ENCODE measurements at places on chromosomes 16 and 17.

DNA sequence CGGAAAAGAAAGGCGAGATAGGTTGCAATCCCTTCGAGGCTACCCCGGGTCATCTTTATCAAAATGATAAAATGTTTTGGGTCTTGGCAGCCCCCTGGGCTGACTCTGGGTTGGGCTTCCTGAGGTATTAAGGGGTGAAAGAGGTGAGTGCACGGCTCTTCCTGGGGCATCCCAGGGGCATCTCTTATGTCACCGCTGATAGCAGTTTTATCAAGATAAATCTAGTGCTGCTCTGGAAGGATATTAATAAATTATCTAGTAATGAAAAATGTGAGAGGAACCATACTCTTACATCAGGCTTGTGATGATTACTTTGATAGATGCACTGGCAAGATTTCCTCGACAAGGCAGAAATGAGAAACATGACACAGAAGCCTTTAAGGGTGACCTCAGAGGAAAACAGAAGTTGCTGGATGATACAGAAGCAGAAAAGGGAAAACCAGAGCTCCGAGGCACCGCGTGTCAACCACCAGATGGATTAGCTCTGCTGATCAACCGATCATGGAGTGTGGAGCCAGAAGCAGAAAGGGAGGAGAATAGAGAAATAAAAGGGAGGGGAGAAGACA, 491.3 kb downstream of the TMEM114 start:
- DNase-seq = no peak

DNA sequence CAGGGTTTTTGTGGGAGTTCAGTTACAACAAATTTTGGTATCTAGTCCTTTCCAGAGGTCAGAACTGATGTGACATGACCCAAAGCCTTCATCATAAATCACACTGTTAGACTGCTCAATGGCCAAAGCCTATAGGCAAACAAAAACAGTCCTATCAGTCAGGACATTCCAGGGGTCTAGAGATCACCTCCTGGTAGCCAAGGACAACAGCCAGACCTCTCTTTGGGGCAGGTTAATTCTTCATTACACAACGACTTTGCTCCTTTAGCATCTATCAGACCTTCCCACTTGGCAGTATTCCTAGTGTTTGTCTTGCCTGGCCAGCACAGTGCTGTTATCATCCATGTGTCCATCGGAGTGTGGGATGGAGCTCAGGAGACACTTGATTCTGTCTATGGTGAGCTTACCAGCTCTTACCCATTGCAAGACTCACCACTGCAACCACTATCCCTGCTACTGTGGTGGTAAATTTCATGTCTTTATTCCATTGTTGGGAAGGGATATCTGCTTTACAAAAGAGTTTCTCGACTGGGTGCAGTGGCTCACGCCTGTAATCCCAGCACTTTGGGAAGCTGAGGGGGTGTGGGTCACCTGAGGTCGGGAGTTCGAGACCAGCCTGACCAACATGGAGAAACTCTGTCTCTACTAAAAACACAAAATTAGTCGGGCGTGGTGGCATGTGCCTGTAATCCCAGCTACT, 95.5 kb upstream of the DHX40 start:
- DNase-seq = no peak

GRCh38 chr16:65619606-65620005, 497.7 kb upstream of the CDH11 start:
- no peak for DNase-seq

DNA sequence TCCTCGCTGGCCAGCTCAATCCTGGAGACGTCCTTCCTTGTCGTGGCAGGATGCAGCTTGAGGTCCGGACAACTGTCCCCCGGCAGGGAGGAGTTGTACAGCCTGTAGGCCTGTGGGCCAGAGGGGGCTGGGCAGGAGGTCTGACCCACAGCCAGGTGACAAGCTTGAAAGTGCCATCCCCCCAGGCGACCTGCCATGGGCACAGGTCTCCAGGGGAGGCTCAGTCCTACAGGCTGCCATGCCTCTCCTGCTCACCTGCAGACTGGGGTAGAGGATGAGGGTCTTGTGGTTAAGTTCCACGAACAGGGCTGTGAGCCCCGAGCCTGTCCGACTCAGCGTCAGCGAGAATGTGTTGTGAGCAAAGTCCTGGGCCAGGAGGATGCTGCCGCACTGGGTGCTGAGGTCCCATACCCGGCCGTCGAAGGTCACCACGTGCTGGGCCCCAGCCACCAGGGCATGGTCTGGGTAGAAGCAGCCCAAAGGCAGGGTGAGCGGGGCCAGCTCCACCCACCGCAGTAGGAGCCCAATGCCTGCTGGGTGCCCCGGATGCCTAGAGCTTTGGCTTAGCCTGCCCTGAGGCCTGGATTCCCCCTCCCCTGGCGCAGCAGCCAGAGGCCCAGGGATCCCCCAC, 39.8 kb downstream of the RMI2 start:
- DNase-seq = no peak

DNA sequence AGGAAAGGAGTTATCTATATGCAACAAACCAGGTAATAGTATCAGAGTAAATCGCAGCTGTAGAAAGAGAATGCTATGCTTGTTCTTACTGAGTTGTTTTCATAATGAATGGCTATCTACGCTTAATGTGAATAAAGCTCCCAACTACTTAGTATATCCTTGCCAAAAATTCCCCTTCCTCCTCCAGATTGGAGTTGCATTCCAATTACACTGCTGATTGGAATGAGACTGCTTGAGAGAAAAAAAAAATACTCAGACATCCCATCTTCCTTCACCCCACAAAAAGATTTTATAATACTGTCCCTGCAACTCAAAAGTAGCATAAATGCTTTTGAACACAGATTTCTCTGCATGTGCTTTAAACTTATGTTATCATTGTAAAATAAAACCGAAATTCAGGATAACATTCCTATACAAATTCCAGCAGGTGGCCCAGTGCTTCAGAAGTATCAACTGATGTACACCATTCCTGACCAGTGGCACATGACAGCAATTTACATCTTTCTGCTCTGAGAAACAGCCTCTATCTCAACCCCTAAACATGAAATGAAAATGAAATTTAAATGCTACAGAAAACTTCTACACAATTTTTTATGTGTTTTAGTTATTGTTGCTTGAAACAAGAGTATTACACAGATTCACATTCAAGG, 47.0 kb downstream of the SMURF2 start:
- no peak for DNase-seq

DNA sequence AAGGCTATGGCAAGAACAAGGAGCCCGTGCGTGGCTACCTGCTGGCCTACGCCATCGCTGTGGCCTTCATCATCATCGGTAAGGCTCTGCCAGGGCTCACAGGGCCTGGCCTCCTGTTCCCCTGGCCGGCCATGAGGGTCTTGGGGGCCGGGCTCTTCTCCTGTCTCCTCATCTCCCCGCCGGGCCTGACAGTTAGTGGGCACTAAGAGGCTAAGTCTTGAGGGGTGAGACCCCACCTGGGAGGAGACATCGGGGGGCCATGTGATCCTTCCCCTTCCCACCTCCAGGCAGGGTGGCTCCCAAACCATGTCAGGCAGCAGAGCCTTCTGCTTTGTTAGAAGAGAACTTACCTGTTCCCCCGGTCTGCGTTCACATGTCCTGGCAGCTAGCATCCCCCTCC, 15.2 kb downstream of the SLC12A3 start:
- DNase-seq = no peak

- no peak for DNase-seq
Observed at GRCh38 chr16:48517493-48517892, 92.5 kb downstream of the N4BP1 start.

DNA sequence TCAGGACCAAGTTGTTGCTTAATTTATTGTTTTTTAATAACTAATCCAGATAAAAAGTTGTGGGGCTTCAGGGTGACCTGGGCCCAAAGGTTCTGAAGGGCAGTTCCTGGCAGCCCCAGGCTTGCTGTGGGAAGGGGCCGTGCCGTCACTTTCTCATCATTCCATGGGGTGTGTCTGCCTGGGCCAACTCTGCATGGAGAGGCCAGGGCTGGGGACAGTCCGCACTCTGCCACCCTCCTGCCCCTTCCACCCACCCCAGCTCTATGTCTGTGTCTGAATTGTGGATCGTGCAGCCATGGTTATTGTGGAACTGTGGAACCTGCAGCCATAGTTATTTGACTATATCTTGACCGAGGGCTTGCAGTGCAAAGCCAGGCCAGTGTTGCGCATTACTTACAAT, 4.0 kb downstream of the LIMD2 start:
- no peak for DNase-seq

- no peak for DNase-seq
Observed at GRCh38 chr17:79073706-79074088, 927 bp upstream of the ENGASE start.

DNA sequence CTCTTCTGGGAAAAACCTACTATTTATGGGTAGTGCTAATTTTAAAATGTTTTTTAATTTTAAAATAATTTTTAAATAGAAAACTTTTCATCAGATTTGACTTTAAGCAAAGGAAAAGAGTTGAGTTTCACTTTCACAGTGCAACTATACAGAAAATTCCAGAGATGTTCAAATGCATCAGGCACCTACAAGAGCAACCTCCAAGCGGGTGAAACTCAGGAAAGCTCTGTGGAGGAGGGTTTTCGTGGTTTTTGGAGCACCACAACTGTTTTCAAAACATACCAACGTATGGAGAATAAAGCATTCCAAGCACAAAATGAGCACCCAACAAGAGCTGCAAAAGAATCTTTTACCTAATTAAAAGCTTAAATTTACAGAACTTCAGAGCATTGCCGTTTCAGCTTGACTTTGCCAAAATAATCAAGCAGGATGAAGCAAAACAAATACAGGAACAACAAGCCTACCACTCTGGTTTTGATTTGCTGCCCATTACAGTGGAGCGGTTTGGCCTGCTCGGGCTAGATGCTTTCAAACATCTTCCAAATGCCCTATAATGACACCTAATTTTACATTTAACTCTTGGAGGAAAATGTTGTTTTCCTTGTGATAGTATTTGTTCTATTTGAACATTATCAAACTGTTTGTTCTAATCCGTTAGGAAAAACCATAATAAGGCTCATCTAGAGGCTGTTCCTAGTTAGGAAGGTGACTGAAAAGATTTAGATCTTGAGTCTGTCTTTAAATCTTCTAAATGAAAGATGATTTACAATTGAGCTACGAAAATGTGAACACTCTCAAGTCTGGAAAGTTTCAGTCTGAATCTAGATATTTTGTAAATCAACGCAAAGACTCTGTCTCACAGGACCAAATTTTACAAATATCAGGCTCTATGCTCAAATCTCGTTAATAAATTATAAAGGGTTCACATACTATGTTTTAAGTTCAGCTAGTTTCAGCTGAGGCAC, 34.5 kb downstream of the NACA2 start:
- DNase-seq = no peak

DNA sequence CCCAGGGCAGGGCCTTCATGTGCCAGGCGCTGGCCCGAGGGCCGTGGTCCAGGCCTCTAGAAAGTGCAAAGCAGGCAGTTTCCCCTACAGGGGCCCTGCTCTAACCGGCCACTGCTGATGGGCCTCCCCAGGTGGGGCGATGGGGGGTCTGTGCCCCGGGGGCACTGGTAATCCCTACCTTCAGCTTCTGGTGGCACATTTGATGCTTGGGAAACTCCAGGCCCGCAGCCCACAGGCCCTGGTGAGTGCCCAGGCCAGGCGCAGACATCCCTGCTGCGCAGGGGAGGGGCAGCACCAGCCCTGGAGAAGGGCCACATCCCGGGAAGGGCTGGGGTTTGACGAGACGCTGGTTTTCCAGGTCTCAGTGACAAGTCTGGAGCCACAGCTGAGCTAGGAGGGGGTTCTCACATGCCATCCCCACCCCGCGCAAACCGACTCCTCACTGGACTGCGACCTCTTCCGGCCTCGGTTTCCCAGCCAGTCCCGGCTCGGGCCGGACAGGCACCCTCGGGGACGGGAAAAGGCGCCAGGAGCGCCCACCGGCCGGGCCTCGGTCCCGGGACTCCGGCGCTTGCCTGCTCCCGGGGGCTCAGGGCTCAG, 1.6 kb downstream of the DOC2B start:
- DNase-seq = no peak

DNA sequence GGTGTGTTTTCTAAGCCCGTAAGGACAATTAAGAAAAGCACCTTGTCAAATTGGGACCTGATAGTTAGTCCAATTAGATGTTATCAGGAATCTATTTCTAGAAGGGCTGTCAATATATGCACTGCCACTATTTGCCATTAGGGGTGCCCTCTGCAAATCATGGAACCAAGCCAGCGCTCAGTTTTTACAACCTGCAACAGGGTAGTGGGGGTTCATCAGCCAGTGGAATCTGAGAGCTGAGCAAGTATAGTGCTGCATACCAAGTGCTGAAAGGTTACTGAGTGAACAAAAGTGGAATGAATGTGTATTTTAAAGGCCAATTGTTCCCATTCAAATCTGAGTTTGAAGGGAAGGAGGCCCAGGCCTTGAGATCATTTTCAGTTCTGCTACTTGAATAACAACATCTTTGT, 10.4 kb downstream of the PRR11 start:
- DNase-seq = peak; percentile 17

Measured in stimulated activated CD4-positive, alpha-beta T cell treated with anti-CD3 and anti-CD28 coated beads, Interleukin-2, amount 100 ng/mL, for 24 hours (primary cell).